ENCODE measurements at places on chromosomes 13 and 19.

DNA sequence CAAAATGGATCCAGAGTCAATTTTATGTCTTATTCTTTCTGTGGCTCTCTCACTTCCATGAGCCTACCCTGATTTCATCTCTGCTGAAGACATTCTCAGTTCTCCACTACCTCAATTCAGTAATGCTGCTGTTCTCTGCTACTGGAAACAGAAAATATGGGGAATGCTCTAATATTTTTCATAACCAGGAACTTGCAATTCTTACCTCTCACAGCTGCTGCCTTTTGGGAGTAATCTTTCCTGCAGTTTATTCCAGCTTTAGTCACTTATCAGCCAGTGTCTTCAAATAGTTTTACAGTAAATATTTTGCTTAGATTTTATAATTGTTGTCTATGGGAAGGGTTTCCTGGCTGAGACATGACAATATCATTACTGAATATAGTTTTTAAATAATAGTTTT lies 145.1 kb upstream of the UFM1 start:
- DNase-seq = no peak

DNA sequence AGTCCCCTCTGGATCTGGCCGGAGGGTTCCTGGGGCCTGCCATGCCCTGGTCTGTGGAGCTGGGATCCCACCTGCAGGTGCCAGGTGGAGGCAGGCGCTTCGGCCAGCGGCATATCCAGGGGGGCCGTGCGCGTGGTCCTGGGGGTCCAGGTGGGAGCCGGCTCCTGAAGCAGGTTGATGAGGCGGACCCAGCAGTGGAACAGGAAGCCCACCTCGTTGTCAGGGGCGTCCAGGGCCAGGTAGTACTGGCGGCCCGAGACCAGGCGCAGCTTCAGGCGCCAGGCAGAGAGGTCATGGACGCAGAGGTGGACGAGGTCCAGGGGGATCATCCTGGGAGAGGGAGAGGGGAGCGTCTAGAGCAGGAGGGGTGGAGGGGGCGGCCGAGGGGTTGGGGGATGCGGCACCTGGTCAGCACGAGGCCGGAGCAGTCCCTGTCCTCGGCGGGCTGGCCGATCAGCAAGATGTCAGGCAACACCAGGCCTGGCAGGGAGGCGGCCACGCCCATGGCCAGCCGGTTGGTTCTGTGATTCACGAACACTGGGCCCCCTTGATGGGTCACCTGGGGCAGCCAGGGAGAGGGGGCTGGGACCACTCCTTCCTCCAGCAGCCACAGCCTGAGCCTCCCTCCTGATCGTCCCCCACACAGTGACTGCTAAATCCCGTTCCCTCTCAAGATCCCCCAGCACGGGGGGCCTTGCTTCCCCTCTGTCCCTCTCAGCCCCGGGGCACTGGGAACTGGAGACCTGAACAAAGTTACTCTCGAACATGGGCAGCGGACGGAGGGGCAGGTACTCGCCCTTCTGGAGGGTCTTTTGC lies 678 bp downstream of the GARIN5B start:
- no peak for DNase-seq

- DNase-seq = no peak
Observed at GRCh38 chr19:42212886-42213285, 4.6 kb downstream of the DEDD2 start.

- no peak for DNase-seq
Observed at GRCh38 chr19:1882089-1882785, 3.1 kb downstream of the ABHD17A start.

DNA sequence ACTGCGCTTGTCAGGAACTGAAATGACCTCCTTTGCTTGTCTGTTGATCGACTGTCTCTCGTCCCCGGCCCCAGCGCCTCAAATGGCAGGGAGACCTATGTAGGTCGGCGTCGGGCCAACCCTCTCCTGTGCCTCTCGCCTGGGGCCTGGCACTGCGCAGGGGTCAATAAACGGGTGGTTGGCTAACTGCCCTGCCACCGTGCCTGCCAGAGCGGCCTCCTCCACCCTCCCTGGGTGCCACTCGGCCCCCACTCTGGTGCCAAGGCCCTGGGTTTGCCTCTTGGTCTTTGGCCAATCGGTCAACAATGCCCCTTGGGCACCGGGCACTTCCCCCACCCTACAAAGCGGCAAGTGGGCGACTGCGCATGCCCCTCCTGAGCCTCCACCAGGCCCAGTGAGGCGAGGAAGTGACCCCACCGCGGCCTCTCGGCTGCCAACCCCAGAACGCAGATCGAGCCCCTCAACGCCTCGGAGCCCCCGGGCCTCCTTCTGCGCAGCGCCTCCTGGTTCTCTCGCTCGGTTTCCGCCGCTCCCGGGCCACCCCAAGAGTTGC lies 1.1 kb downstream of the KEAP1 start:
- DNase-seq = peak; percentile 77

DNA sequence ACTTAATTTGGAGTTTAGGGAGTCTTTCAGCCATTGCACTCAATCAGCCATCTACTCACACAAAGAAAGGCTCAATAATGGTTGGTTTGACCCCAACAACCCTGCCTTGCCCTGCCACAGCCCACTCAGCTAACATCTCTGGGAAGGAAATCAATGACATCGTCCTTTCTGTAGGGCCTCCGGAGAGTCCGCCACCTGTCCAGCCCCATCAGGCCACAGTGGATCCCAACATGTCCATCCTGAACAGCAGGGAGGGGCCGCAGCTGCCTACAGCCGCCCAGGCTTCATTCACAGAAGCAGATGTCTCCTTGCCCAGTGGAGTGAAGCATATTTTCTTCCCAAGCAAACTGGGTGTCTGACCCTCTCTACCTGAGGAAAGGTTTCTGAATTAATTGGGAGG lies 4.2 kb upstream of the CDX2 start:
- DNase-seq = no peak
